ENCODE measurements at places on chromosomes 5 and 9.

DNA sequence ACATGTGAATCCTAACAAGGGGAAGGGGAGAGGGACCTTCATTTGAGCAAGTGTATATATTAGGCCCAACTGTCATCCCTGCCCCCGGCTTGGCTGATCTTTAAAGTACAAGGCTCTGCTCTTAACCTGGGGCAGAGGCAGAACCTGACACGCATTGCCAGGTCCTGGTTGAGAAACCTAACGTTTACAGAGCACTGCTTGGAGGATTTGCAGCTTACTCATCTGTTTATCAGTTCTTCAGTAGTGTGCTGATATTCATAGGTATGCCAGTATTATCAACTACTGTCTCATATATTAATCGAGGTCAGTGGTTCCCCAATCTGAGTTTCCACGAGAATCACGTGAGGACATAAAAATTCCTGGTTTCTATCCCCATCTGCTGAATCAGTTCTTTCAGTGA lies 50.4 kb downstream of the ACO1 start:
- no peak for DNase-seq

DNA sequence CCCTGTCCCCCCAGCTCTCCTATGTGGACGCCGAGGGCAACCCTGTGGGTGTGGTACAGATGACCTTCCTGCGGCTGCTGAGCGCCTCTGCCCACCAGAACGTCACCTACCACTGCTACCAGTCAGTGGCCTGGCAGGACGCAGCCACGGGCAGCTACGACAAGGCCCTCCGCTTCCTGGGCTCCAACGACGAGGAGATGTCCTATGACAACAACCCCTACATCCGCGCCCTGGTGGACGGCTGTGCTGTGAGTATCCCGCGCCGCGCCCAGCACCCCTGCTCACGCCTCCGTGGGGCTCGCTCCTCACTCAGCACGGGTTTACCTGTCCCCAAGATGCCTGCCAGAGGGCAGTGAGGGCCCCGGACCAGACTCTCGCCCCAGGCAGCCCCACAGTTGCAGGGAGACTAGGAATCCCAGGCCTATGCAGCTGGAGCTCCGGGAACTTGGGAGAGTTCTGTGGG lies 45.6 kb upstream of the FCN2 start:
- DNase-seq = no peak

DNA sequence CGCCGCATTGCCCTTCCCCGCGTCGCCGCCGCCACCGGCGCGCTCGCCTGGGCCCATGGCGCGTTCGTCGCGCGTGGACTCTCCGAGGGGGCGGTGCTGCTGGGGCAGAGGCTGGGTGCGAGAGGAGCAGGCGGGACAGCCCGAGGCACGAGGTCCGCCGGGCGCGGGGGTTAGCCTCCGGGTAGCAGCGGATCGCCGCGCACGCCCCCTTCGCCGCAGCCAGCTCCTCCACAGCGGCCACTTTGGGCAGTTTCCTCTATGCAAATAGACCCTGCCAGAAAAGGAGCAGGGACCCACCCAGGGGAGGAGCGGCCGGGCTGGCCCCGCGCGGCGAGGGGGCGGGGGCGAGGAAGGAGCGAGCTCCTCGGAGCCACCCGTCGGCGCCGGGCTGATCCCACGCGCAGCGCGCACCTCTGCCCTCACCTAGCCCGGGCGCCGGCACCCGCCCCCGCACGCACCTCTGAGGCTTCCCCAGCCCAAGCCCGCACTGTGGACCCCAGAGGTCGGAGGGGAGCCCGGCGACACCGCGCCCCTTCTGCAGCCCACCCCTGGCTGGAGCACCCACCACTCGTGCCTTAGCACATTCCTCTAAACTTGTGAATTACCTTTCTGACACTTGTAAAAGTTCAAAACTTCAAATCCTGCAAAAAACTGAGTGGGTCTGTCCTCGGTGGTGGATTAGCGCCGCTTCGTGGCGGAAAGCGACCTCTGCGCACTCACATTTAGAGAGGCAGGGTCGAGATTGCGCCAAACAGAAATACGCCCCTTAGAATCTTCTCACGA lies at the start of gene COL23A1:
Gene COL23A1, minus strand, starts transcription at position 253 of the 783 bp plus-strand sequence.
- peak; percentile 14 for DNase-seq

DNA sequence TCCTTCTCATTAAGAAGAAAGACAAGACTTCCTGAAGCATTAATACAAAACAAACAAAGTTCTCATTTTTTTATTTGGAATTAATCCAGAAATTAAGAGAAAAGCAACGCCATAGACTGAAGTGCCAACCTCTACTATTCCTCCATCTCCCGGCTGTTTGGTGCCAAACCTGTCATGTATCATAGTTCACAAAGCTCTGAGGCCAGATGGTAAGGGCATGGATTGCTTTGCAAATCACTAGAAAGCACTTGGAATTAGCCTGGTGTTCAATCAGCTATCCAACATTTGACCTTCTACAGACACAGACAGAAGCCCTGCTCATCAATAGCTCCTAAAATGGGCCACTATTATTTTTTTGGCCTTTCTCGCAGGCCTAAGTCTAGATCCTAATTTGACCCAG lies 33.8 kb downstream of the HTR1A start:
- DNase-seq = no peak

DNA sequence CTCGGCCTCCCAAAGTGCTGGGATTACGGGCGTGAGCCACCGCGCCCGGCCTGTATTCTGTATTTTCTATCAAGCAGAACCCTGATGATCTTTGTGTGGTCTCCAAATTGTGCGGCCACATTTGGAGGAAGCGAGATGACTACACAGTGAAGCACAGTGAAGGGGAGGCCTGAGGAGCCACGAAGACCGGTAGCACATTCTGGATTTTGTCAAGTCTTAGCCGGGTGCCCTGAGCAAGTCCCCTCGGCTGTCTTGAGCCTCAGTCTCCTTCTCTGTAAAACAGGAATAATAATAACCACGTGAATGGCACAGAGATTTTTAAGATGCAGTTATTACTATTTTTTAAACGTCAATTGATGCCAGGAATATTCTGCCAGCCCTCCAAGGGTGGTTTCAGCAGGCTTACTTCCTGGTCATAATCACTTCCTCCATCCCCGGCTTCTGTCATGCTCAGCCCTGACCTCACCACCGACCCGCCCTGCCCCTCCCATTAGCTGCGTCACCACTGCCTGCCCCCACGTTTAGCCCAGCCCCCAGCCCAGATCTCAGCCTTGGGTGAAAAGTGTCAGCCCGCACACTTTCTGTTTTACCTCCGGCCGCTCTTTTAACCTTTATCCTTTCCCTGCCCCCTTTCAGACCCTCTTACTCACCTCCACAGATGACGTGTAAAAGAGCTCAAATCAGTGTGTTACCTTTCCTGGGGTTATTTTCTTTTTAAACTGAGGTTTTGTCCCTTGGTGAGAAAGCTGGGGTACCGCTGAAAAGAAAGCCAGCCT lies 27.0 kb upstream of the ERGIC1 start:
- peak; percentile 86 for DNase-seq

- DNase-seq = no peak
Observed at GRCh38 chr9:107138261-107138992, 144.7 kb upstream of the RAD23B start.

- DNase-seq = no peak
Observed at GRCh38 chr5:2797981-2798380, 46.5 kb upstream of the IRX2 start.

DNA sequence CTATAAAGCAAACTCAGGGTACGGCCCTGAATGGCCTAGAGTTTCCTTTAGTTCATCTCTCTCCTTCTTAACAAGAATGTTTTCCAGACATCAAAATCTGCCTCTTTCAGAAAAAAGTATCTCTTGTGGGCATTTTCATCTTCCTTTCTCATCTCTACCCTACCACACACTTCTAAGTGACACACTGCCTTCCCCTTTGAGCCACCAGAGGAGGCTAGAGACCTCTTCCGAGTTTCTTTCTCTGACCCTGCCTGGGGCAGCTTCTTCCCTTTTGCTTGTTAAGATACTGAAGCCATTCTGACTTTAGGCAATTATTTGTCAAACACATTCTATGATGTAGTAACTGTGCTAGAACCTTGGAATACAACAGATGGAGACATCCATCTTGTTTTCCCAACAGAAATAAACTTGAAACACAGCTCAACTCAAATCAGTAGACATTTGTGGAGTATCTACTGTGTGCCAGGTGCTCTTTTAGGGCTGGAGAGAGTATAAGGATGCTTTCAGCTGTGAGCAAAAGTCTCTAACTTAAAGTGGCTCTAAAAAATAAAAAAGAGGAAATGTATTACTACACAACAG lies 8.6 kb upstream of the SV2C start:
- no peak for DNase-seq

GRCh38 chr5:159515909-159516415 lies 185.7 kb upstream of the IL12B start:
- peak; percentile 44 for DNase-seq

- no peak for DNase-seq
Observed at GRCh38 chr5:164041105-164041504, 535.7 kb downstream of the MAT2B start.

DNA sequence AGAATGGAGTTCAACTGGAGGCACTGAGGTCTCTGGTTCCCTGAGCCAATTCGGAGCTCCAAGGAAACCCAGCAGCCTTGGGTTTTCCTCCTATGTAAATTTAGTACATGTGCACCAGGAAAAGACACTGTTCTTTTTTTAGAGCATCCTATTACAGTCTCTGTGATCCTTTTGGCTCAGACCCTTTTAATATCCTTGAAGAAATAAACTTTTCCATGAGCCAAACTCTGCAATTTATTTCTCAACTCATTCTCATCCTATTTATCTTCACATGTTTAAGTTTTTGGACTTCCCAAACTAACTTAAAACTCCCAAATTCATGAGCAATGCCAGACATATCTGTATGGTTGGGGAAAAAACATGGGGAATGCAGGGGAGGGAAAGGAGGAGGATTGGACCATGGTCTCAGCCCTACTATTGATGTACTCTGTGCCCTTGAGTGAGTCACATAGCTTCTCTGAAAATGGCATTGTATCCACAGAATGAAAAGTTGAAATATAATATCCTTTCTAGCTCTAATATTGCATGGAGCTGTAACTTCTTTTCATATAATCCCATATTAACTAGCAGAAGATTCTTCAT lies 76.6 kb downstream of the PAPPA start:
- no peak for DNase-seq

- DNase-seq = no peak
Observed at GRCh38 chr9:133492061-133493021, 13.4 kb upstream of the SLC2A6 start.

- no peak for DNase-seq
Observed at GRCh38 chr5:43648499-43649124, 45.6 kb downstream of the NNT start.

DNA sequence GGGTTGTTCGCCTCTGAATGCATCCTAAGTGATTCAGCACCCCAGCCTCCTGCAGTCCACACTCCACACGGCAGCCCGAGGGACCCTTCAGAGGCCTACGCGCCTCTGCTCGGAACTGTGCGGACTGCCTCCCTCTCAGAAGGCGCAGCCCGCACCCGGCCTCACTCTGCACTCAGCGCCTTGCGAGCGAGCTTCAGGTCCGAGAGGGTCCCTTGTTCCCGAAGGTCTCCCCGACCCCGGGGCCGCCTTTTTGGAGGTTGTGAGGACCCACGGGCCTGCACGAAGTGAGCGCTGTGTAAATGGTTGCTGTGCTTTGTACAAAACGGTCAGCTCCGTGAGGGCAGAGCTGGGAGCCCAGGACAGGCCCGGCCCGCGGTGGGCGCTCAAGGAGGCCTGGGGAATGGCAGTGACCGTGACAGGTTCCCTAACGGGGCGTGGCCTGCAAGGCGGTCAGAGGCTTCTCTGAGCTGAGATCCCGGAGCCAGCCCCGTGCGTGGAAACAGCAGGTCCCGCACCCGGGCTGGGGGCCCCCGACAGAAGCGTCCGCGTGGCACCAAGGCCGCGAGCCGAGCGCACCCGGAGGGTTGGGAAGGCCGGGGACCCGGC lies 698 bp upstream of the CACNA1B start:
- DNase-seq = no peak

GRCh38 chr9:136409557-136410455 lies 608 bp downstream of the ENTR1 start:
- DNase-seq = peak; percentile 49

- no peak for DNase-seq
Observed at GRCh38 chr5:155418960-155419579, 405.5 kb downstream of the KIF4B start.

GRCh38 chr5:143396353-143396940 lies 7.0 kb downstream of the NR3C1 start:
- no peak for DNase-seq

GRCh38 chr5:18068826-18069225 lies 434.6 kb downstream of the TAF11L14 start:
- DNase-seq = no peak

GRCh38 chr9:73216100-73216499 lies 64.4 kb downstream of the ANXA1 start:
- DNase-seq = no peak

- DNase-seq = peak; percentile 9
Observed at GRCh38 chr9:128771094-128771721, 519 bp downstream of the ZER1 start.

GRCh38 chr9:750249-750967 lies 91.1 kb upstream of the DMRT1 start:
- DNase-seq = no peak

DNA sequence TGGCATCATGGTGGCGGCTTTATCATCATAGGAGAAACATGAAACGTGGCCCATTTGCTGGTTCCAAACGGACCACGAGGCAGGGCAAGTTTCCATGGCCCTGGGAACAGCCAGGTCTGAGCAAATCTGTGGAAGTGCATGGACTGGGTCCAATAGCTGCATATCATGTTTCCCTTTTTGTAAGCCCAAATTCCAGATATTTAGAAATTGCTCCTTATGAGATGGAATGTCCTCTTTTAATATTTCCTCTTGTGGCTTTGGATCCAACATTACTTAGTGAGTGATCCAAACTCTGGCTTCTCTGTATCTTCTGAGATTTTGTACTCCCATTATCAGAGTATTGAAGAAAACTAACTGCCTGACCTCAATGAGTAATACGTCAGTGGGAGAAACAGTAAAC lies 79.8 kb upstream of the FBXL7 start:
- no peak for DNase-seq

GRCh38 chr9:105290954-105291353 lies 46.5 kb downstream of the SLC44A1 start:
- no peak for DNase-seq

DNA sequence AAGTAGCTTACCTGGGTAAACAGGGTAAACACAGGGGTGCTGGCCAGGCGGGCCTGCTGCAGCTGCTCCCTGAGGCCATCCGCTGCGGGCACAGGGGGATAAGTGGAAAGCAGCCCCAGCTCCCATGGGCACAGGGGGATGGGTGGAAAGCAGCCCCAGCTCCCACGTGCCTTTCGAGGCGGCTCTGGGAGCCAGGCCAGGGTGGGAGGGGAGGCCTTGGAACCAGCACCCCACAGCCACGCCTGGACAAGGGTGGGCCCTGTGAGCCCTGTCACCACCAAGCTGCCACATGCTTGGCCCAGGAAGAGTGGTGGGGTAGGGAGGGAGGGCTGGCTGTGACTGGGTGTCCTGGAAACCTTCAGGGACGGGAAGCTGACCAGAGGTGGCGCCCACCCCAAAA lies 7.8 kb upstream of the CARD9 start:
- no peak for DNase-seq

DNA sequence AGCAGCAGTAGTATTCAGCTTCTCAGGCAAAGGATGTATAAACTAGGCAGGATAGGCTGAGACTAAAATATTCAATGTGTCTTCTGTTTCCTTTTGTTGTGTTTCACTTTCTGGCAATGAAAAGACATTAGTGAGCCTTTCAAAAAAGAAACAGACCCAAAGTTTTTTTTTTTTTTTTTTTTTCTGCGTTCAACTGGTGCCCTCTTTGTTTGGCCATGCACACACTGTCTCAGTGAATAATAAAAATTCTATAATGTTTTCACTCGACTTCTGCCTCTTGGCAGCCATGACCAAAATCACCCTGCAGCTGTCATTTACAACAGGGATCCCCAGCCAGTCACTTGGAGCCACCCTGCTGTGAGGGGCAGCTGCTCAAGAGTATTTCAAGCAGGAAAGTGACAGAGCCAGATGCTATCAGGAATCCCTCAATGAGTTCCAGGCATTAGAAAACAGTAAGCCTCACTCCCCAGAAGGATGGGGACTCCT lies 44.0 kb upstream of the MAN2A1 start:
- no peak for DNase-seq
